Left colon (tissue), 2 donors: ENCODE measurements at places on chromosomes 16 and 17. TPM values are rescaled to one million over a fixed set of nuclear protein-coding genes. Genes with fewer than 3 reads are reported as not detected.
A peak's percentile ranks its signal among the peaks of the same experiment; 100 is the strongest.

DNA sequence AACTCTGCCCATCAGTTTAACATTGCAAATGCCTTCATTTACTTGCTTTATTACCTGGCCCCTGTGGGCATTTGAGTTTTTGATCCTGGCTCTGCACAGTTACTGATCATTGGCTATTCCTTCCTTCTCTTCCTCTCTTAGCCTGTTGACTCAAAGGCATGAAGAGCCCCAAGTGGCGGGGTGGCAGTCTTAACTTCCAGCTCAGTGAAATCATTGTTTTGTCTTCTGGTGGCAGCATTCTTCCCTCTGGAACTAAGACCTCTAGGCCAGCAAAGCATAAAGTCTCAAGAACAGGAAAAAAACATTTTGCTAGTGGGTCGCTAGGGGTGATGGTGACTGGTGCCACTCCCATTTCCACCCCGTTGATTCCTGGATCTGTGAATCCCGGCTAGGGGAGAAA lies 52.3 kb upstream of the MRTFB start:
- DNase-seq: no peak

The SP2 gene
- 21.7 TPM for total RNA-seq

The TMEM88 gene
- 3.8 TPM for total RNA-seq

The OR4D1 gene
- not detected for total RNA-seq

DNA sequence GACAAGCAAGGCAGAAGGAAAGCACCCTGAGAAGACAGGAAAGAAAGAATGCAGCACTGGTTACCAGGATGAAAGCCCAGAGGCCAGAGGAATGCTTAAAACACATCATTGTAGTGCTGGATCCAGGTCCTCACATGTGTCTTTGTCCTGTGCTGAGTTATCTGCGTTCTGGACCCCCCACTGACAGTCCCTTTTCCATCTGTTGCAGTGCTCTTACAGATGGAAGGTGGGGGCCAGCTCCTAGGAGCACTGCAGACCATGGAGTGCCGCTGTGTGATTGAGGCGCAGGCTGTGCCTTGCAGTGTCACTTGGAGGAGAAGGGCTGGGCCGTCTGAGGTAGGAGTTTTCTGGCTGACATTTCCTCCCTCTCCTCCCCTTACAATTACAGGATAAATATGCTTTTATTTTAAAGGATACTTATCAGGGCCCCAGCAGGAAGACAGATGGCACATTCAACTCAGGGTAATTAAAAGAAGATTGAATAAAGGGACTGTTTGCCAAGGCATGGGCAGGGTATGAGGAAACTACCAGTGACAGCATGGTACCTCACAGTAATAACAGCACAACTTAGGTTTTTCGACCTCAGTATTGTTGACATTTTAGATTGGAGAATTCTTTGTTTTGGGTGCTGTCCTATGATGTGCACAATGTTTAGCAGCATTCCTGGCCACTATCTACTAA lies 3.0 kb downstream of the EME1 start:
- peak; percentile 28 for DNase-seq

- DNase-seq: no peak
Measured at GRCh38 chr16:76204249-76204648, 73.0 kb upstream of the CNTNAP4 start.

The C16orf92 gene
- not detected for total RNA-seq

- DNase-seq: no peak
Measured at GRCh38 chr17:78624324-78625151, 47.3 kb upstream of the DNAH17 start.

The SCGB1C2 gene
- total RNA-seq: not detected

- DNase-seq: peak; percentile 84
Measured at GRCh38 chr16:88387941-88388627, 5.3 kb downstream of the ZNF469 start.
